ENCODE measurements at places on chromosomes 2 and 18.

- no peak for DNase-seq
These were observed 10.2 kb downstream of the TMEM17 start for GRCh38 chr2:62495761-62496160.

- peak; percentile 16 for DNase-seq
These were observed 118.8 kb downstream of the SH3RF3 start for GRCh38 chr2:109247812-109248211.

DNA sequence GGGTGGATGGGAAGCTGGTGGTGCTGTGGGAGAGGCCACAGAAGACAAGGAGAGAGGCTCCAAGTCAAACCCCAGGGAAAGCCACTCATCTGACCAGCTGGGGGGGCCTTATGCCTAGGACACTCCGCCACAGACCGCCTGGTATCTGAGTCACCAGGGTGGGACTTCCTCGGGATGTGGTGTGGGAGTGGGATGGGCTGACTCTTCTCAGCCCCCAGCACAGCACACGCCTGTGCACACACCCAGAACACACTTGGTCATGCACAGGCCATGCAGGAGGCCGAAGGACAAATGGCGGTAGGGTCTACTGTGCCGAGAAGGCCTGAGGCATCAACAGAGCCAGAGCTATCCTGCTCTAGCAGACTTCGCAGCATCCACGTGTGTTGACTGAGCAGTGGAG, 136.4 kb downstream of the INHBB start:
- DNase-seq = no peak

GRCh38 chr18:74914052-74914591, 294.8 kb downstream of the PTGR3 start:
- DNase-seq = no peak

GRCh38 chr2:54908591-54908990, 141.7 kb downstream of the RTN4 start:
- DNase-seq = no peak

DNA sequence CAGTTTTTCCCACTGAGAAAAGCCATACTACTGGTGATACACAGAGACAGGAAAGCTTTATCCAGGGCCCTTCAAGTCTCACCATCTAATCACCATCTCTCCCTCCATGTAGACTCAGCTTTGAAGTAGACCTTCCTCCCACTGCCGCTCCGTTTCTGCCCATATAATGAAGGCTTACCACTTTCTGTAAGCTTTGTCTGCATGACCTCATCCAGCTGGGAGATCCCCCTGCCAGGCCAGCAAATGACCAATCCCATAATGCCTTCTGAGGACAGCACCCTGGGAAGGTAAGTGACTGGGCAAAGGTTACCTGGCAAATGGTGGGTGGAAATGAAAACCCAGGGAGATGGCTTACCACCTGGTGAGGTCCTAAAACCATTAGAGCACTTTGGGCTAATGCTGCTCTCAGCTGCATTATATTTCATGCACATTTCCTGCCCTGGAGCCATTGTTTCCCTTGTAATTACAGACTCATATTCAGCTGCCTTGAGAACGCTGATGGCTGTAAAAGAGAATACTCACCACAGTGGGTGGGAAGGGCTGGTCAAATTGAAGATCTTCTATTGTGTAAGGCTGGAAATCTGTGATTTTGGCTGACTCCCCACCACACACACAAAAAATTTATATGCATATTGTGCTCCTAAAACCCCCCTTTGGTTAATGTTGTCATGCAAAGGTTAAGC, 350.7 kb upstream of the SYT4 start:
- DNase-seq = no peak

GRCh38 chr2:189022053-189022481, 47.9 kb downstream of the COL3A1 start:
- DNase-seq = no peak

- no peak for DNase-seq
These were observed 83.2 kb upstream of the SPATS2L start for GRCh38 chr2:200223205-200223784.

DNA sequence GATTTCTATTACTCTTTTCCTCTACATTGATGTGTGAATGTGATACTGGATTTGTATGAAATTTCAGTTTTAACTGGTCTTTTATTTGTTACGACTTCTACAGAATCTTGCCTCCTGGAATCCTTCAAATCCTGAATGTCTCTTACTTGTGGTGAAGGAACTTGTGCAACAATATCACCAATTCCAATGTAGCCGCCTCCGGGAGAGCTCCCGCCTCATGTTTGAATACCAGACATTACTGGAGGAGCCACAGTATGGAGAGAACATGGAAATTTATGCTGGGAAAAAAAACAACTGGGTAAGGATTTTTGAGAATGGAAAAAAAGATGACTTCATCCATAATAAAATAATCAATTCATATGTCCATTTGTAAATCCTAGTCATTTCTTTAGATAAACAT, 134.6 kb downstream of the BABAM2 start:
- DNase-seq = no peak

DNA sequence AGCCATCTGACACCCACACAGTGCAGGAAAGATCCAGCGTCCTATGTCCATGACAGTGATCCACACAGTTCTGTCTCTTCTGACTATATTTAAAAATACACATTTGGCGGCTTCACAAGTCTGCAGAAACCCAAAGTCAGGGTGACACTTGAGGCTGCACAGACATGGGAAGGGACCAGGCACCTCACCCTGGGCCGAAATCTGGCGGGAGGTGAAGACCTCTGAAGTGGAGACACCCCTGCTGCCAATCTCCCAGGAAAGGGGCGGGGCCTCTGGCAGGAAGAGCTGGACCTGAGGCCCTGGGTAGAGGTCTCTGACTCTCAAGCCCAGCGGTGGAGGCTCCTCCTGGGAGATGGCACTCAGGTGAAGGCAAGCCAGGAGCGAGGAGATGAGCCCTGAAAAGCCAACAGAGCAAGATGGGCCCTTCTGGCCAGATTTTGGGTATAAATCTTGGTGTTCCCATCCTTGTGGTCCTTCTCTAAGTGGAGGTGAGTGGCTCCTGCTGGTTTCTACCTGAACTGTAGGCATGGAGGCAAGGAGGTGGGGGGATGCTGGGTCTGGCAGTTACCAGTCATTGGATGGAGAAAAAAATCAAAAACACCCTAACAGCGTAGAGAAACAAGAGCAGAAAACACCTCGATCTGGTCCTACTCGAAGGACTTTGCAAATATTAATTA, 248.4 kb downstream of the HDAC4 start:
- DNase-seq = no peak

DNA sequence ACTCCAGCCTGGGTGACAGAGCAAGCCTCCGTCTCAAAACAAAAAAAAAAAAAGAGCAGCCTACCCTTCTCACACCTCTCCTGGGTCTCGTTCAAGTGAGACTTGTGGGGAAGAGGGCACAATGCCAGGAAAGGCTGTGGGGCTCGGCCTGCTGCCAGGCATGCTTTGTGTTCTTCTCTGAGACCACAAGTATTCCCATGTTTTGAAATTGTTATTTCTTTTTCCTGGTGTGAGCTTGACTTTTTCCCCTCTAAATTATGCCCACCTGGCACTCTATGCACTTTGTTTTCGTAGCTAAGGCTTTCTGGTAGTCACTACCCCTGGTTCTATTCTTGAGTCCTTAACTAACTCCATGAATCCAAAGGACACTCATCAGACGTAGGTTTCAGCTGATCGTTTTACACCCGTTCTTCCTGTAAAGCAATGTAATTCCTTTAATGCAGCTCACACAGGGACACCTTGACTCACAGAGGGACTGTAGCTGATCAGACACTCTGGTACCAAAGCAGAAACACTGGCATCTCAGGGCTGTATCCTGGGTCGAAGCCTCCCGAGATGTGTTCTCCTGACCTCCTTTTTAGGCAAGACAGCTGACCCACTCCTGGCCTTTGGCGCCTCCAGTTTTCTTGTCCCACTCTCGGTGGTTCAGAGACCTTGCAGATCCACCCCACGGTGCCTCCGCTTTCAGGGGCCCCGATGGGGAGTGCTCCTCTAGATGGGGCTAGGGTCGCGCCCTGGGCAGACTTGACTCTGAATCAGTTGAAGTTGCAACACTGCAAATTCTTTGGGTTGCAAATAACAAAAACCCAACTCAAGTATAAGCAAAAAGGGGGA, 193.3 kb upstream of the AGAP1 start:
- peak; percentile 34 for DNase-seq

DNA sequence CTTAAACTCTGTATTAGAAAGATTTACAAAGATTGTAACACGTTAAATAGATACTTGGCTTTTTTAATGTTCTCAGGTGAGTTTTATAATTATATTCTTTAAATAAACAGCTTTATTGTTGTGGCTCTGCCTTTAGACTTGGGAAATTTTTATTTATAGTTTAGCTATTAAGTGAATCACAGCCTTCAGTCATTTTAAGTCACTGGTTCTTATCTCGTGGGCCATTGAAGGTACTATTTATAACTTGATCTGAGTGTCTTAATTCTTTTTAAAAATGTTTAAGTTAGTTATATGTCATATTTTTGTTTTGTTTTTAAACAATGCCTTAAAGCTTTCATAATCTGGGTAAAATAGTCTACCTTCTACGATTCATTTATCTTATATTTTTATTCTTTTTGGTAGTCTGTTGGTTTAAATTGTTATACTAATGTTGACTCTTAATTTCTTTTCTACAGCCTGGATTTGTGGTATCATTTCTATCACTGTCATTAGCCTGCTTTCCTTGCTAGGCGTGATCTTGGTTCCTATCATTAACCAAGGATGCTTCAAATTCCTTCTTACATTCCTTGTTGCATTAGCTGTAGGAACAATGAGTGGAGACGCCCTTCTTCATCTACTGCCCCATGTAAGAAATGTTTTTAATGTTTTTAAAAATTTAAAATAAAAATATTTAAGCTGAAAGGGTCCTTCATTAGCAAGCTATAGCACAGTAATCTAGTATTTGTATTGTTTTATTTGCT, 49.3 kb downstream of the SLC39A10 start:
- no peak for DNase-seq

DNA sequence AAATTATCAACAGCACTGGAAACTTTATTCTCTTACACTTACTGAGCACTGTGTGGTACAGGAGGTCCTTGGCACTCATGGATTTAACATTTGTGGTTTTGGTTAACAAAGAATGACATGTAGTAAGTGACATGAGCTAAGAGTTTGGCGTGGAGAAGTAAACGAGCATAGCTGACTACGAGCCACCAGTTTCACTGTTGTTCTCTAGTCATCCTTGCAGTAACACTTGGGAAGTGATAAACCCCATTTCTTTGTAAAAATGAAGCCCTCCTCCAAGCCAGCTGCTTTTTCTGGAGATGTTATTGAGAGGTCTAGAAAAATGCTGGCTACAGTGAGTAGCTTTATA, 32.7 kb downstream of the QPCT start:
- DNase-seq = no peak

- DNase-seq = no peak
These were observed 63.6 kb upstream of the EHBP1 start for GRCh38 chr2:62641936-62642335.

- DNase-seq = no peak
These were observed 61.6 kb downstream of the COPS8 start for GRCh38 chr2:237147317-237147716.

- DNase-seq = no peak
These were observed 58.4 kb downstream of the CELF4 start for GRCh38 chr18:37507239-37507638.

DNA sequence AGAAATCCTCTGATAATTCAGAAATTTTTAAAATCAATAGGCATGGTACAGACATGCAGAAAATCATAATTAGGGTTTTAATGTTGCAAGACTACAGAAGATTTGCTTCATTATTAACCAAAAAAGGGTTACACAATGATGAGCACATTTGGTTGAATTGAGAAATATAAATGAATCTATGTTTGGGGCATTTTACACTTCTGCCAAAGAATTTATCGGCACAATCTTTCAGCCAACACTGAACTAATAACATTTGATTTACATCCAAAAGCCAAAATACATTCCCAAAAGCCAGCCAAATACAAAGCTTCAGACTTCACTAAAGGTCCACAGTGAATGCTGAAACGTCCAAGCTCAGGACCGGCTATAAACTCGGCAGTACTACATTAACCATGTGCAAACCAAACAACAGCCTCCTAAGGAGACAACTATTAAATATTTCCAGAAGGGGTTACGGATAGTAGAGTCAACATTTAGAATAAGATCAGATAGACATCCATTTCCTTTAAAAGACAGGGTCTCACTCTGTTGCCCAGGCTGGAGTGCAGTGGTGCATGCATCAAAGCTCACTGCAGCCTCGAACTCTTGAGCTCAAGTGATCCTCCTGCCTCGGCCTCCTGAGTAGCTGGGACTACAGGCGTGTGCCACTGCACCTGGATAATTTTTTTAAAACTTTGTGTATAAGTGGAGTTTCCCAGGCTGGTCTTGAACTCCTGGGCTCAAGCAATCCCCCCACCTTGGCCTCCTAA, 29.4 kb downstream of the SPRED2 start:
- no peak for DNase-seq

- DNase-seq = no peak
These were observed 233.5 kb downstream of the MYT1L start for GRCh38 chr2:2097549-2097948.

- DNase-seq = peak; percentile 27
These were observed 296.3 kb upstream of the KCNJ3 start for GRCh38 chr2:154402213-154402612.

- peak; percentile 20 for DNase-seq
These were observed 84.7 kb upstream of the NEDD4L start for GRCh38 chr18:57959278-57959677.

GRCh38 chr2:63741884-63742579, 99.7 kb upstream of the UGP2 start:
- no peak for DNase-seq

GRCh38 chr2:240179941-240180666, 39.6 kb upstream of the OTOS start:
- DNase-seq = no peak

GRCh38 chr2:215746887-215747615, 266.3 kb downstream of the MREG start:
- no peak for DNase-seq

GRCh38 chr2:107809835-107810234, 16.9 kb upstream of the RGPD4 start:
- DNase-seq = no peak
